ENCODE measurements at places on chromosomes 12 and 14.
A peak's percentile ranks its signal among the peaks of the same experiment; 100 is the strongest.

DNA sequence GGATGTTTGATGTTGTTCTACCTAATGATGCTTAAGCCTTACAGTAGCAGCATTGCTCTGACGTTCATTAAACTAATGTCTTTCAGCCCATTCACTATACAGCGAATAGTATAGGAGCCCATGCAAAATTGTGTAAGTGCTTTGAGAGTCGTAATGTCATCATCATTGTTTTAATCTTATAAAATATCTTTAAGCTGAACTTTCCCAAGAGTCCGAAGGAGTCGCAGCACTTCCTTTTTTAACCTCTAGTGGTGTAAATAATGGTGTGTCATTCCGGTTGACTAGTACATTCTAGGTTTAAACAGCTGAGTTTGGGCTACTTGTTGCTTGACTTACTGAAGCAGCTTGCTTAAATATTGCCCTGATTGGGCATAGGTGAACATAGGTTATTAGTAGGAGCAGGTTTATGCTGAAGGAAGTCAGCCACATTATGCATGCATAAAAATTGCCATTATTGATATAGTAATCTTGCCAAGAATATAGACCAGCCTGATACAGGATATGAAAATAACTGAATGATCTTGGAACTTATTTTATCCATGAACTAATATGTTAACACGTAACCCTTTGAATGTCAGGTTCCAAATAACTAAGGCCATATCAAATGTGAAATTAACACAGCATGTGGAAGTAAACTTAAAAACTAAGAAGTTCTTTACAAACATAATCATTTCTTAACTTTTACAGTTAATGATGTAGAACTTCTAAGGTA lies 2.6 kb downstream of the WNK1 start:
- DNase-seq: peak; percentile 11

- peak; percentile 7 for DNase-seq
Observed at GRCh38 chr12:119869720-119870119, 7.4 kb downstream of the CIT start.

DNA sequence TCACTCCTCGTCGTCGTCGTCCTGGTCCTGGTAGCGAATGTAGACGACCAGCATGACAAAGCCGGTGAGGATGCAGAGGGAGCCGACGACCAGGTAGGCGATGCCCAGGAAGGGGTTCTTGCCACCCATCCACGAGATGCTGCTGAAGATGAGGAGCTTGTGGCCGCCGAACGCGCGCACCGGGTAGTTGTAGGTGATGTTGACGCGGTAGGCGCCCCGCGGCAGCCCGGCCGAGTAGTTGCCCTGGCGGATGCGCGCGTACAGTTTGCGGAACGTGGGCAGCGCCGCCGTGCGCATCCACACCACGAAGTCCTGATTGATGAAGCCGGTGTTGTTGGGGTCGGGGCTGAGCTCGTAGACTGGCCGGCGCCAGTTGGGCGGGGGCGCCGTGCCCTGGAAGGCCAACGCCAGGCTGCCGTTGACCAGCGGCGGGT lies 1.0 kb downstream of the TMEM30B start:
- DNase-seq: no peak

- peak; percentile 3 for DNase-seq
Observed at GRCh38 chr12:21502164-21502496, 541 bp downstream of the GOLT1B start.

GRCh38 chr14:95519699-95520098 lies 3.2 kb upstream of the SYNE3 start:
- no peak for DNase-seq

- DNase-seq: peak; percentile 97
Observed at GRCh38 chr14:105481886-105482457, 4.7 kb upstream of the CRIP1 start.

GRCh38 chr12:22797701-22798100 lies 172.7 kb downstream of the ETNK1 start:
- DNase-seq: no peak

GRCh38 chr14:55799508-55800095 lies 219.6 kb downstream of the KTN1 start:
- DNase-seq: peak; percentile 47

DNA sequence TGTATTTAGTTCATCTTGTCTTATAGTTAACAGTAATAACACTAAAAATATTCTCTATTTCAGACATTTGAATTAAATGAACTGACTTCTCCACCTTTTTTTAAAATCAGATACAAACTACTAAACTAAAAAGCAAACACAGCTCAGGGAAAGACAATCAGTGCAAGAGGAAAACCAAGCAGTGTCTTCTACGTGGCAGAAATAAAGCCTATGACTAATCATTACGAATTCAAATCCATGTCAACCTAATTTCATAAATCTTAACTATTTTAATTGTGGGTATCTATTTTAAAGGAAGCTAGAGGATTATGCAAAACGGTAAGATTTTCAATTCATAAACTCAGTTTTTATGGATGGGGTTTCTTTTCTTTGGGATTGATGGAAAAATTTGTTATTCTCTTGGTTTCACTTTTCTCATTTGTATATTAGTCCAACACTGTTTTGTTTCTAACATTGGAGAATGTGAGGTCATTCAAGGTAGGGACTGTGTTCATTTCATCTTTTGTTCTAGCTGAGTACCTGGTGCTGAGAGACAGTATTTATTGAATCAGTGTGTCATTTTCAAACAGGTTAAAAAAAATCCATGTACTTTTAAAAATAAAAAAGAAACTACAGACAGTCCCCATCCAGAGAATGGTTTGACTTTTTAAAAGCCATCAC lies 12.8 kb upstream of the PALS1 start:
- no peak for DNase-seq

DNA sequence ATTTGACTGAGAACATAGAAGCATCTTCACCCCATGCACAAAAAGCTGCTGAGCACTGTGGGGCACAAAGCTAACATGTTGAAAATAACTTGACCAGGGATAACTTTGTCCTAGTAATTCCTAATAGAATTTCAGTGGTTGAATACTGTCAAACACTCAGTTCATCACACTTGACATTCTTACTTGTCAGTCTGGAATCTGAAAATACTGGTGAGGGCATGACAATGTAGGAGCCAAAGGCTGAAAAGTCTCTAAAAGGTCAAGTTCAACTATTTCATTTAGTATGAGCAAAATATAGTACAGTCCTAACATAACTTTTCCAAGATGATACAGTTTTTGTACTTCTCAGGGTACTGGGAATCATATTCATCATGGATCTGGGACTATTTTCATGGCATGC lies 504.4 kb upstream of the LMO3 start:
- no peak for DNase-seq

GRCh38 chr12:85877459-85877858 lies 3.4 kb downstream of the NTS start:
- no peak for DNase-seq

GRCh38 chr12:97748298-97748697 lies 285.7 kb downstream of the RMST start:
- no peak for DNase-seq

GRCh38 chr14:47300796-47301195 lies 374.6 kb downstream of the MDGA2 start:
- DNase-seq: no peak

Measured in large intestine (tissue), 12 donors.